ENCODE measurements at places on chromosomes 2 and 18.

GRCh38 chr2:73053316-73054114 is 18.0 kb downstream of the SFXN5 start:
- no peak overlapping the region for H3K27ac ChIP-seq
- no peak overlapping the region for H3K4me3 ChIP-seq
- H3K4me1 ChIP-seq, result no peaks in the 10 kb centered on the region
- peaks cover 32% of the 10 kb centered on the region for H3K36me3 ChIP-seq

DNA sequence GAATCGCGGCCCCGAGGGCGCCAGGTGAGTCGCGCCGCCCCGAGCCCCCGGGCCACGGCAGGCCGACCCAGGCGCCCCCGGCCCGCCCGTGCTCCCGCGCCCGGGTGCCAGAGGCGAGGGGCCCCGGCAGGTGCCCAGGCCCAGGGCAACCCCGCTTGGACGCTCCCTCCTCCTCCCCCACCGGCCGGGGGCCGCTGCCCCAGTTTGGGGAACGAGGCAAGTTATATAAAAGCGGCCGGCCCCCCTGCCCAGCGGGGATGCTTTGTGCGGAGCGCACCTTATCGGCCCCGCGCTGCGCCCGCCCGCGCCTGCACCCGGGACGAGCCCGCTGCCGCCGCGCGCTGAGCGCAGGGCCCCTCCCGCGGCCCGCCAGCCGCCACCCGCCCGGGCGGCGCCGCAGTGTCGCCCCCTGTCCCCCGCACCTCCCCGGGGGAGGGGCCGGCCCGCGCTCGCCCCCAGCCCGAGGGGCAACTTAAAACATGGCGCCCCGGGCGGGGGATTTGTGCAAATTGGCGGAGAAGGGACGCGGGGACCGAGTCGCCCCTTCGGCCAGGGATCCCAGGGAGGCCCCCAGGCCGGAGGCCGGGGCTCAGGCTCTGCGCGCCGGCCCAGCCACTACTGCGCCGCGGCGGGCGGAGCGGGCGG is 639 bp downstream of the EPB41L3 start:
- H3K27ac ChIP-seq, result peak overlapping the region; percentile 52
- H3K4me3 ChIP-seq, result peak overlapping the region; percentile 44
- H3K36me3 ChIP-seq, result no peaks in the 10 kb centered on the region
- no peaks in the 10 kb centered on the region for H3K4me1 ChIP-seq
- no peak for DNase-seq
- peaks cover 38% of the 10 kb centered on the region for H3K27me3 ChIP-seq

DNA sequence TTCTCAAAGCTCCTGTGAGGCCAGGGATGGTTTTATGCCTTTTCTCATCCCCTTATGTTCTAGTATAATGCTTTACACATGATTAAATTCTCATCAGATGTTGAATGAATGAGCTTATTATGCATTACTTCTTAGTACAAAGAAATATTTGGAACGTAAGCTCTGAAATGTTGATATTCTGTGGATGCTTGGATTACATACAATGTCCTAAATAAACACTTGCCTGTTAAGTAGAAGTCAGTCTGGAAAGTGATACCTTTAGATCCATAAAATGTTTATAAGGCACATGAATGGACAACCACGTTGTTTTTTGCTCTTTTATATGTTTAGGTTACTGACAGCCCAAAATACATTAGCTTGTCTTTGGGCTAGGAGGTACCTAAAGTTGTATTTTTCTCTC is 248.6 kb downstream of the NEDD4L start:
- no peak for DNase-seq
- H3K4me1 ChIP-seq, result peaks cover 50% of the 10 kb centered on the region
- peak overlapping the region; percentile 71 for H3K27ac ChIP-seq
- no peak overlapping the region for H3K4me3 ChIP-seq
- H3K36me3 ChIP-seq, result no peaks in the 10 kb centered on the region
- no peaks in the 10 kb centered on the region for H3K27me3 ChIP-seq

DNA sequence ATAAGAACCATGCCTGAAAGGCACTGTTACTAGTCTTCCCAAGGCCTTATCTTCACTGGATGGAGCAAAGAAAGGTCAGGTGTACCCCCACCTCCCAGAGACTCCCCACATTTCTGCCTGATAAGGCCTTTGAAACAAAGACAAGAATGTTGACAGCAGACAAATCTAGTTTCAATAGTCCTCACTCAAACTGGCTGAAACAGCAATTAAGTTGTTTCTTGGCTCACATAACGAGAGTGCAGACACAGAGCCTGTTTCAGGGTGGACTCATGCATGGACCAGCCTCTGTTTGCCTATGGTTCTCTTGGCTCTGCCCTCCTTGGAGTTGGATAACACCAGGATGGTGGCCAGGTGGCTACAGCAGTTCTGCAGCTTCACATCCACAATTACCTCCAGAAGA is 7.5 kb upstream of the CFAP221 start:
- no peaks in the 10 kb centered on the region for H3K4me1 ChIP-seq
- H3K36me3 ChIP-seq, result no peaks in the 10 kb centered on the region
- no peak for DNase-seq
- H3K4me3 ChIP-seq, result no peak overlapping the region
- peaks cover 26% of the 10 kb centered on the region for H3K27me3 ChIP-seq

GRCh38 chr2:168543037-168543436 is 87.0 kb downstream of the CERS6 start:
- no peaks in the 10 kb centered on the region for H3K36me3 ChIP-seq
- peaks cover 40% of the 10 kb centered on the region for H3K4me1 ChIP-seq
- H3K4me3 ChIP-seq, result no peak overlapping the region
- DNase-seq, result no peak
- H3K27me3 ChIP-seq, result no peaks in the 10 kb centered on the region

Measured in heart right ventricle (tissue), 16 donors.